ENCODE measurements at places on chromosomes 2 and 18.
A peak's percentile ranks its signal among the peaks of the same experiment; 100 is the strongest.

DNA sequence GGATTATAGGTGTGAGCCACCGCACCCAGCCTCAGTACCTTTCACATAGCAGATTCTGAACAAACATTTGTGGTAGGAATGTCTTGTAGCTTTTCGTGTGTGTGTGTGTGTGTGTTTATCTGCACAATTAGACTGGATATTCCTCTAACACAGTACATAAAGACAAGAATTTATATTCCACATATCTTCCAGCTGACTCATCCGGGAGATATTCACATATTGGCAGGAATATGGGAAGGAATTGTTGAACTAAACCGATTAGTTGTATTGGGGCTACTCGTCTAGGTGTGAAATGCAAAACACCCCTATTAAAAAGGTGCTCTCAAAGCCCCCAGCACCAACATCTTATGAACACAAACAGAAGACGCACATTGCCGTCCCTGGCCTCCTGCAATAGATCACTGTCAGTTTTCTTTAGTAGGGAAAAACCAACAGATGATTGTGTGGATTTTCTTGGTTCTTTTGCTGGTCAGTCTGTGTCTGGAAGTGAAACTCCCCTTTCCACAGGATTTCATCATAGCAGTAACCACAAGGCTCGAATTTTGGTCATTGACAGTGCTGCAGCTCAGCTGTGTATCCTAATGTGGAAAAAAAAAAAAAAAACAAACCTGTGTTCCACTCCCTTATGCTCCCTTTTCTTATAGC, 208.5 kb upstream of the ACVR2A start:
- DNase-seq, result no peak

- no peak for DNase-seq
Observed at GRCh38 chr2:16658076-16658739, 7.4 kb downstream of the CYRIA start.

GRCh38 chr2:234293973-234294372, 202.9 kb downstream of the ARL4C start:
- no peak for DNase-seq

DNA sequence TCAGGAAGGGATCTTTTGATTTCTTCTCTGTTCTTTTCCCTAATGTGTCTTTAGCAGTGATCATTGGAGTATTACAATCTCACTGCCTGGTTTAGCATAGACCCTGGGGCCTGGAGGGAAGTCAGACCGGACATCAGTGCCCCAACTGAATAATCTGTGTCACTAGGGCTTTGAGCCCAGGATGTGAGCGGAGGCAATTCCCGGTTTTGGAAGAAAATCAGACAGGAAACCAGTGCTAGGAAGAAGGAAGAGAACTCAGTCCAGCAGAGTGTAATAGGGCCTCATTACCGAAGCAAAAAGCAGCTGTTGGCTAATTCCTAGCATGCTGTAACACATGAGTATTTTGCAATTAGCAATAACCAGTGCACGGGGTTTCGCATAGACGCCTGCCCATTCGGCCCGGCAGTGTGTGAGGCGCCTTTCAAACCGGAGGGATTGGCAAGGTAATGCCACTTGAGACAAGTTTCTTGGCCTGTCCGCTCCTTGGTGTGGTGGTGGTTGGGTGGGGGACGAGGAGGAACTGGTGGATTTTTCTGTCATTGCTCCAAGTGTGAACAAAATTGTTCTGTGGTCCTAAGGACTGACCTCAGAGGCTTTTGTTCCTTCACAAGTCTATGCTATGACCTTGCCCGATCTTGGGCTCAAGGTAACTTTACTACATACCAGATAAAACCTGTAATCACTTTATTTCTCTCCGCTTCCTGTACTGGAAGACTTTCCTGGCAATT, 2.8 kb downstream of the FOSL2 start:
- no peak for DNase-seq

DNA sequence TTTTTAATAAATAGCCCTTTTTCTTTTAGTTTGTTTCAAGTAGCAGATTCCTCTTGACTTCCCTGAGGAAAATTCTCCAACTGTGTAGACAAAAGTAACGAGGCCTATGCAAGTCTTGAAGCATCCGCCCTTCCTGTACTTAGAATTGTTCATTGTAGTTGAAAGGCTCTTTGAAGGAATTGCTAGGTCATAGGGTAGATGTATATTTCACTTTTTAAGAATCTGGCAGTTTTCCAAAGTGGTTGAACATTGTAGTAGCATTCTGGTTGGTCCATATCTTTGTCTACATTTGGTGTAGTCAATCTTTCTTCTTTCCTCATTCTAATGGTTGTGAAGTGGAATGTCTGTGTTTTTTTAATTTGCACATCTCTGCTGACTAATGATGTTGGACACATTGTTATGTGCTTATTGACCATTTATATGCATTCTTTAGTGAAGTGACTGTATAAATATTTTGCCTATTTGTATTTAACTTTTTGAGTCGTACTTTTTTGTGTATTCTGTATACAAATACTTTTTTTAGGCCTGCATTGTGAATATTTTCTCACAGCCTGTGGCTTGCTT, 5.6 kb upstream of the SERPINB11 start:
- DNase-seq, result no peak

- DNase-seq, result no peak
Observed at GRCh38 chr18:10485475-10485874, 31.0 kb downstream of the APCDD1 start.

DNA sequence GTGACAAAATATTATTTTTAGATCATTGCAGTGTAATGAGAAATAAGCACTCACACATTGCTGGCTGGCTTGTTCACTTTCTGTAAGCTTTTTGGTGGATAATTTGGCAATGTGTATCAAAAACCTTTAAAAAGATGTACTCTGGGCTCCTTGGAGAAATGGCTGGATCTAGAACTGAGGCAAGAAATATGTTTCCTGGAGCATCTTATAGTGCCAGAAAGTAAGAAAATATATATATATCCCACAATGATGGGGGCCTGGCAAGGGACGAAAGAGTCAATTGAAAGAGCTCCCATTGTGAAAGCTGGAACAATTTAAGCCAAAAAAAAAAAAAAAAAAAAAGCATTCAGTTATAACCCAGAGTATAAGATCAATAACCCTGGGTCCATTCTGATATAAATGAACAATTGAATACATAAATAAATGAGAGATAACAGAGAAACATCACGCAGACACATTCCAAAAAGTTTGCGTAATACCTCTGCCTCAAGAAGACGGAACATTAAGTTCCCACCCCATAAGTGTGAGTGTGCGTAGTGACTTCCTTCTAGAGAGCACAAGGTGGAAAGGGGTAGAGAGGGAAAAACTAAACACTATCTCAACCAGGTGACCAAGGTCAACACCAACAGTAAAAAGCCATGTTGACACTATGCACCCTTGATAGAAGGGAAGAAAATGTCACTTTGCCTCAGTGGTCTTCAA, 77.5 kb downstream of the BIN1 start:
- no peak for DNase-seq

- peak; percentile 52 for DNase-seq
Observed at GRCh38 chr2:8576525-8577167, 105.2 kb upstream of the ID2 start.

DNA sequence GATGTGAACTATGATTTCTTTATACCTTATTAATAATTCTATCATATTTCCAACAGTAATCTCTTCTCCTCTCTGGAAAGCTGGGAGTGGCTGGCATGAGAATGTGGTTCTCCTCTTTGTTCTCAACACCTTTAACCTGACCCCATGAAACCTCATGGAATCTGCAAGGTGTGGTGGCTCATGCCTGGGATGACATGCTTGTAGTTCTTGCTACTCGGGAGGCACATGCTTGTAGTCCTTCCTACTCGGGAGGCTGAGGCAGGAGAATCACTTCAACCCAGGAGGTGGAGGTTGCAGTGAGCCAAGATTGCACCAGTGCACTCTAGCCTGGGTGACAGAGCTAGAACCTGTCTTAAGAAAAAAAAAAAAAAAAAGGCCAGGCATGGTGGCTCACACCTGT, 10.8 kb upstream of the CDCA7 start:
- no peak for DNase-seq

- DNase-seq, result no peak
Observed at GRCh38 chr2:80719607-80720006, 415.1 kb upstream of the LRRTM1 start.

GRCh38 chr2:197235711-197236110, 74.9 kb downstream of the ANKRD44 start:
- no peak for DNase-seq

- no peak for DNase-seq
Observed at GRCh38 chr2:127514485-127514884, 11.8 kb downstream of the IWS1 start.

DNA sequence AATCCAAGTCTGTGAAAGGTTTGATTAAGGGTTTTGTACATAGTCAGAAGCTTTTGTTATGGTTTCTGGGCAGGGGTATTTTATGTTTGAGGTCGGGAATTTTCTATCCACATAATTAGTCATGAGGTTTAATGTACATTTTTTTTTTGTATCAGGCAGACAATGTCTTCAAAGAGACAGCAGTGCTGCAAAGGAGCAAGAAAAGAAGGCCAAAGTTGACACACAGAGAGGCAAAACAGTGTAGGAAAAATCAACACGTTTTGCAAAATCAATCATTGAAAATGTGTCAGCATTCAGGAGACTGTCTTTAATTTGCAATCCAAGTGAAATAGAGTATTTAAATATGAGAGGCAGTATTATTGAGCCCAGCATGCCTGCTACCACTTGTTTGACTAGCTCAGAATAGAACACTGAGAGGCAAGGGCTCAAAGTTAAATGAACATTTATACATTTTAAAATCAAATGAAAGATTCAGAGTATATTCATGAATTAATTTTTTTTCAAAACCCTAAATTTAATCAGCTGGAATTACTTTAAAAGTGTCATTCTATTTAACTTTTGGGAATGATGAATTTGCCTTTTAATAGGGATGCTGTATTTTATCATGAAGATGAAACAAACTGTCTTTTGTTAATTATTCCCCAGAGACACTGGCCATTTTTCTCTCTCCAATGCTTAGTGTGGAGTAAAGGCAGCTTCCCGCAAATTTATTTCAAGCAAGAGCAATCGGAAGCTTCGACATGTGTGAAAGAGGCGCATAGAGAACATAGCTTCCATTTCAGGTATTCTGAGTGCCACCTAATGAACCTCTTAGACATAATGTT, 11.3 kb downstream of the VRK2 start:
- no peak for DNase-seq

Data from Karpas-422 (cell line).